A549 treated with DMSO at 1 μM for 4 hours (cell line): ENCODE measurements at places on chromosomes 6 and 20. TPM values are rescaled to one million over a fixed set of nuclear protein-coding genes. Genes with fewer than 3 reads are reported as not detected.

The NRSN2 gene
- total RNA-seq, result 55.9 to 68.2 TPM (median 59.5 TPM) in 5 replicates

The TRIM40 gene
- total RNA-seq, result not detected in 5 replicates

The C6orf132 gene
- 1.1 to 1.3 TPM (median 1.3 TPM) in 5 replicates for total RNA-seq

The CFAP61 gene
- total RNA-seq, result 0.26 to 0.70 TPM (median 0.39 TPM) in 4 of 5 replicates, not detected in the other

The MDFI gene
- total RNA-seq, result 0.61 to 1.0 TPM (median 0.82 TPM) in 5 replicates

The LST1 gene
- total RNA-seq, result 0.20 to 0.26 TPM in 2 of 5 replicates, not detected in the others

The SLC22A16 gene
- not detected in 5 replicates for total RNA-seq

The PTCHD4 gene
- total RNA-seq, result 0.05 to 0.08 TPM (median 0.06 TPM) in 4 of 5 replicates, not detected in the other

The TMC2 gene
- total RNA-seq, result not detected in 5 replicates

The TCP11 gene
- not detected in 5 replicates for total RNA-seq

The PGC gene
- not detected in 5 replicates for total RNA-seq

The DEFB124 gene
- not detected in 5 replicates for total RNA-seq

The WFDC2 gene
- total RNA-seq, result 0.15 to 0.19 TPM in 2 of 5 replicates, not detected in the others

The NFKBIE gene
- total RNA-seq, result 11.3 to 16.6 TPM (median 14.4 TPM) in 5 replicates

The POU5F1 gene
- 2.5 to 4.6 TPM (median 3.8 TPM) in 5 replicates for total RNA-seq

The ANGPT4 gene
- total RNA-seq, result 0.02 to 0.03 TPM (median 0.02 TPM) in 3 of 5 replicates, not detected in the others

The EPHA7 gene
- total RNA-seq, result 0.04 to 0.16 TPM (median 0.11 TPM) in 5 replicates

The NKX2-2 gene
- not detected in 5 replicates for total RNA-seq

The COL11A2 gene
- total RNA-seq, result 0.72 to 1.3 TPM (median 0.89 TPM) in 5 replicates

The NFS1 gene
- 22.5 to 38.1 TPM (median 36.8 TPM) in 5 replicates for total RNA-seq

The DNAH8 gene
- total RNA-seq, result not detected in 5 replicates

The CFB gene
- 1.7 to 3.4 TPM (median 2.1 TPM) in 5 replicates for total RNA-seq

The ATG5 gene
- 18.3 to 27.1 TPM (median 24.5 TPM) in 5 replicates for total RNA-seq

The OR2B6 gene
- total RNA-seq, result 0.17 to 0.25 TPM (median 0.17 TPM) in 3 of 5 replicates, not detected in the others

The KIAA1755 gene
- total RNA-seq, result 0.12 to 0.29 TPM (median 0.15 TPM) in 5 replicates

The ARHGAP18 gene
- total RNA-seq, result 4.2 to 5.4 TPM (median 4.4 TPM) in 5 replicates

The MYO6 gene
- 7.1 to 10.7 TPM (median 7.9 TPM) in 5 replicates for total RNA-seq

The C20orf204 gene
- total RNA-seq, result 0.19 to 0.39 TPM (median 0.33 TPM) in 5 replicates

The PPP1R10 gene
- 26.5 to 49.4 TPM (median 34.1 TPM) in 5 replicates for total RNA-seq

The SUPT3H gene
- 3.5 to 6.4 TPM (median 4.4 TPM) in 5 replicates for total RNA-seq

The SLC17A9 gene
- total RNA-seq, result 0.02 to 0.19 TPM (median 0.09 TPM) in 3 of 5 replicates, not detected in the others

The LAMA4 gene
- 1.1 to 2.5 TPM (median 1.8 TPM) in 5 replicates for total RNA-seq

The NFKBIL1 gene
- 9.6 to 12.9 TPM (median 11.4 TPM) in 5 replicates for total RNA-seq

The KCNB1 gene
- total RNA-seq, result 0.26 to 1.1 TPM (median 0.29 TPM) in 5 replicates

The ZC3H12D gene
- total RNA-seq, result 0.06 to 0.19 TPM (median 0.11 TPM) in 5 replicates

The LY6G6C gene
- total RNA-seq, result 0.12 to 0.20 TPM in 2 of 5 replicates, not detected in the others

The CTAGE9 gene
- not detected in 5 replicates for total RNA-seq

The HNF4A gene
- total RNA-seq, result 14.3 to 16.7 TPM (median 15.4 TPM) in 5 replicates

The ENPP5 gene
- not detected in 5 replicates for total RNA-seq

The FLRT3 gene
- 1.5 to 2.5 TPM (median 1.9 TPM) in 5 replicates for total RNA-seq

The TTBK1 gene
- total RNA-seq, result 0.03 to 0.09 TPM (median 0.06 TPM) in 4 of 5 replicates, not detected in the other

The KHDC1 gene
- 3.0 to 4.6 TPM (median 4.0 TPM) in 5 replicates for total RNA-seq

The GPR6 gene
- not detected in 5 replicates for total RNA-seq

The CENPQ gene
- total RNA-seq, result 6.6 to 9.9 TPM (median 8.0 TPM) in 5 replicates

The LY6G6F gene
- not detected in 5 replicates for total RNA-seq

The DSE gene
- total RNA-seq, result 15.9 to 21.7 TPM (median 19.0 TPM) in 5 replicates

The CCN2 gene
- total RNA-seq, result 22.6 to 39.7 TPM (median 26.4 TPM) in 5 replicates

The TP53TG5 gene
- total RNA-seq, result not detected in 5 replicates
